ENCODE measurements at places on chromosomes 2 and 18. TPM values are rescaled to one million over a fixed set of nuclear protein-coding genes. Genes with fewer than 3 reads are reported as not detected.

UGT1A8 gene
- total RNA-seq: not detected

KCNG2 gene
- total RNA-seq: not detected

LHCGR gene
- not detected for total RNA-seq

UGT1A10 gene
- total RNA-seq: not detected
